ENCODE measurements at places on chromosomes 4 and X.

GRCh38 chr4:162943263-162943662, 223.4 kb downstream of the NAF1 start:
- no peak for DNase-seq
- no peaks in the 10 kb centered on the region for H3K36me3 ChIP-seq
- H3K4me1 ChIP-seq: no peaks in the 10 kb centered on the region
- no peaks in the 10 kb centered on the region for H3K27me3 ChIP-seq

GRCh38 chrX:44817029-44817428, 26.8 kb upstream of the DUSP21 start:
- H3K27me3 ChIP-seq: no peaks in the 10 kb centered on the region
- H3K4me1 ChIP-seq: no peaks in the 10 kb centered on the region
- no peak overlapping the region for H3K4me3 ChIP-seq
- no peak overlapping the region for H3K27ac ChIP-seq

GRCh38 chr4:76747563-76747962, 150.4 kb downstream of the SOWAHB start:
- H3K4me3 ChIP-seq: no peak overlapping the region
- H3K27ac ChIP-seq: no peak overlapping the region
- no peak for DNase-seq
- H3K36me3 ChIP-seq: no peaks in the 10 kb centered on the region
- H3K4me1 ChIP-seq: no peaks in the 10 kb centered on the region
- no peaks in the 10 kb centered on the region for H3K27me3 ChIP-seq

DNA sequence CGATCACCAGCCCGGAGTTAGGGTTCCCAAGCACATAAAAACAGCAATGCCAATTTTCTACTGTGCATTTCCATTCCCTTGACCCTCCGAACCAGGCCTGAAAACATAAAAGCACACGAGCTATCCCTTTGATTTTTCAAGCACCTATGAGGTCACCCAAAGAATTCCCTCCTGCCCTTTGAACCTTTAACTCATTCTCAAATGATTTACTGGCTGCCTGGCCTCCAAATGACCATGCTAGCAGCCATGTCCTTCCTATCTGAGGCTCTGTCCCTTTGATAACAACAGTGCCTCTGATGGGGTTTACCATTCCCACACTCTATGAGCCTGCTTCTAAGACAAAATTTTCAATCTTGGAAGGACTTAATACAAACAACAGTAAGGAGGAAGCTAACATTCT, 15.2 kb downstream of the SHROOM4 start:
- H3K4me1 ChIP-seq: no peaks in the 10 kb centered on the region
- no peak overlapping the region for H3K4me3 ChIP-seq
- no peak overlapping the region for H3K27ac ChIP-seq
- DNase-seq: no peak
- H3K27me3 ChIP-seq: no peaks in the 10 kb centered on the region

Data from cardiac muscle cell (in vitro differentiated cells and primary cell).